ENCODE measurements at places on chromosomes 6 and 20.

DNA sequence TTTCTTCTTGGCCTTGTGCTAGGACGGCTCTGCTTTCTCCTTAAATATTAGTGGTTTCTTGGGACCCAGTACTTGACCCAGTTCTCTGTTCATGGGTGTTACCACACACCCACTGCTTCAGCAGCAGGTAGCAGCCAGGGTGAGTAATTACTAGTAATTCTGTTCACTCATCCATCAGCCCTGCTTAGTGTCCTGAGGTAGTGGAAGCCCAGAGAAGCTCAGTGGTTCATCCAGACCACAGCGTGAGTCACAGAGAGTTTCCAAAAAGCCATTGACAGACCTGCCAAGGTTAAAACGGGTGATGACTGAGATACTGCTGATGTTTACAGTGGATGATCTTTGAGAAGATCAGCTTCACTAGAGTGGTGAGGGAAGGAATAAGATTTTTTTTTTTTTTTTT, 51.7 kb upstream of the HINT3 start:
- DNase-seq: no peak

- DNase-seq: no peak
Measured at GRCh38 chr20:12762725-12763124, 246.0 kb upstream of the SPTLC3 start.

DNA sequence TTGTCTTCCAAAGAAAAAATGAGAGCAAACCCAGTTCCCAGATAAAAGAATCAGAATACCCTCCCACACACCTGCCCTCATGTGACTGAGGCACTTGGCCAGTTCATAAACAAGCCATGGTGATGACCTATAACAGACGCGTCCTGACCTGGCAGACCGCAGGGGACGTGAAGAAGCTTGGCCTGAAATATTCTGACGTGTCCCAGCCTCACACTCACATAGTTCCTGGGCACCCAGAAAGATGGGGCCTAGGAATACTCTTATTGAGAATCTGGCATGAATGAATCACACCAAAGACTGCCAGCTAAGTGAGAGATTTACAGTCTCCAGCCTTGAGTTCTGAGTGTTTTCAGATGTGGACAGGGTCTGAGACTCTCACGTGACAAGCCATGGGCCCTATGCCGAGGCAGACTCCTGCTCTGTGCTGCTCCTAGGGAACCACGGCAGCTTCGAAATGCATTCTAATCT, 17.2 kb upstream of the MAP3K4 start:
- no peak for DNase-seq

GRCh38 chr6:159842035-159842434, 42.0 kb downstream of the PNLDC1 start:
- DNase-seq: no peak

DNA sequence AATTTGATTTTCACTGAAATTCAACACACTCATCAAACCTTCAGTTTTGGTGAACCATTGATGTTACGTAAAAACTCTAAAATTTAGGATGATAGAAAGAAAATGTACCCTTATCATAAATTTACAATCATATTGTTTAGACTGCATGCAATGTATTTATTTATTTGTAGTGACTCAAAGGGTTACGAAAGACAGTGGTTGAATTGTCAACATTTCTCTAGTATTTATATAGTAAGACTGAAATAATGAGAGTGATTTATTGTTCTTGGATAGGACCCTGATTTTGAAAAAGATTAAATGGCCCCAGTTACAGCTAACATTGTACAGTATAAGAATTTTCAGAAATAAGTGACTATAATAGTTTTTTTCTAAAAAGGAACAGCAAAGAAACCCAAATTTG, 591.5 kb downstream of the RFPL4B start:
- no peak for DNase-seq

GRCh38 chr6:154498340-154498934, 12.0 kb downstream of the CNKSR3 start:
- DNase-seq: no peak

DNA sequence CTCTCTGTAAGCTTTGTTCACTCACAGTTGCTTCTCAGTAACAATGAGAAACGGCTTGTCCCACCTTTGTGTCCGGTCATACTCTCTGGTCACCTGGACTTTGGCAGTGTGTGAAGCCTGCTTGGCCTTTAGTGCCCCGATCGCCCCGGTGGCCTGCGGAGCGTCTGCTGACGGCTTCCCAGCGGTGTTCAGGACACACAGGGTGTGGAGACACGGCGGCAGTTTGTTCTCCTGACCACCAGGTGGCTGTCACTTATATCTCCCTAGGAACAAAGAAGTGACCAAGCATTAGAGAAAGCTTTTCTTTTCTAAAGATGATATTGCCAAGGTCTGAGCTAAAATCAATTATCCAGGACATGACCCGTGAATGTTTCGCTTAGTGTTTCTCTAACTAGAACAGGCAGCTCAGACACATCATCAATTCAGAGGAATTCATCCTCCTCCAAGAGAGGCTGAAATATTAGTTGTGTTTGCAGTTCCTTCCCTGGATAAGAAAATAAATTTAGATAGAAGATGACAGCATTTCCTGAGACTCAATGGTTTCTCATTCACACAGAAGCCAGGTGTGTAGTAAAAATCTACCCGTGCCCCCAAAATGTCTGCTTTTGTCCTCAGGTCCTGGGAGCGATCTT, 167.4 kb upstream of the THBS2 start:
- no peak for DNase-seq

- no peak for DNase-seq
Measured at GRCh38 chr6:19391926-19392325, 445.2 kb upstream of the ID4 start.

DNA sequence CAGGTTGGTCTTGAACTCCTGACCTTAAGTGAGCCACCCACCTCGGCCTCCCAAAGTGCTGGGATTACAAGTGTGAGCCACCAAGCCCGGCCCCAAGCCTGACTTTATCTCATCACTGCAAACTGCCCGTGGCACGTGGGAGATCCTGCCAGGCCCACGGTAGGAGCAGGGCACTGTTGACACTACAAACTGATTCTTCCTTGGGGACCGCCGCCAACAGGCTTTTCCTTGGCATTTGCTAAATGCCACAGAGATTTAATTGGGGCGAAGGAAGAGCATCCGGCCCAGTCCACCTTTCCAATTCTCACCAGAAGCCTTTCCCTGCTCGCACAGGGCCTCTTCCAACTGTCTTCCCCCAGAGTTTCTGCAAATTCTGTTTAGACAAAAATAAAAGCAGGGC, 11.0 kb downstream of the ATP9A start:
- DNase-seq: no peak

DNA sequence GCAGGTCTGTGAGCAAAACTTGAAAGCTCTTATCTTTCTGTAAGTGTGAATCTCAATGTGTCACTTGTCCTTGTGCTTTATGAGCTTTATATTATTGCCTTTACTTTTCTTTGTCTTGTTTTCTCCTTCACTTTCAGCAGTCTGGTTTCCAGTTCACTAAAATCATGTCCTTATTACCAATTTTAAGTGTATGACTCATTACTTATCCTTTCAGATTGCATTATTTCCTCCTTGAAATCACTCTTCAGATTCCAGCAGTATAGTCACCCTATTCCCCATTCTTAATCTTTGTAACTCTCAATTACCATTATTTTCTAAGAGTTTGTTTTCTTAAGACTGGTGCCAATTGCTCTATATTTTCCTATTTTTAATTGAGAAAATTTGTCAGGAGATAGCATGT, 117.4 kb upstream of the GRIK2 start:
- no peak for DNase-seq

GRCh38 chr20:41900201-41900691, 282.1 kb upstream of the CHD6 start:
- no peak for DNase-seq

GRCh38 chr6:70531133-70531532, 35.6 kb upstream of the SDHAF4 start:
- DNase-seq: no peak

DNA sequence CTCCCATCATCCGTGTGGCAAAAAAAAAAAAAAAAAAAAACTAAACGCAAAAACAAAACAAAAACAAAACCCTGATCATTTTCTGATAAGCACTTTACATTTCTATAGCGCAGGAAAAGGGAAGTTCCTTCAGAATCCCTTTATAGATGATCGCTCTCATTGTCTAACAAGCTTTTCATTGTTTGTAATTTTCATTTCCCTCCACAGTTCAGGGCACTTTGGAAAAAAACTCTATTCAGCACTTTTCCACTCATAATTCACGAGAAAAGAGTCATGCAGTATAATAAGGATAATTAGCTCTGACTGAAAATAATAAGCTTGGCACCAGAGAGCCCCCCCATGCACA, 89.4 kb upstream of the ATXN1 start:
- DNase-seq: no peak

DNA sequence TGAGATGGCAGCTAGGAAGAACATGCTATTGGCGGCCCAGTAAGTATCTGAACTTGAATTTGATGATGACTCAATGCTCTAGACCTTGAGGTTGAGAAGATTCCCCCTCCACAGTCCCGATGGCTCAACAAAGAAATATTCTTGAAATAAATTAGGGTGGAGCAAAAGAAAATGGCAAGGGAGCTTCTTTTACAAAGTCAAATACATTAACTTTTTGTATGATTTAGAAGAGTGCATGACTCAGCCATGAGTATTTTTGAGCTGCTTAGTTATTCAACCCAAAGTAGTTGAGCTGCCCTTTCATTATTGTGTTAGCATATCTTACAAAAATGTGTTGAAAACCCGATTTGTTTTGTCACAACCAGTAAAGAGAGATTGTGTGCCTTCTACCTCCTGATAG, 7.6 kb downstream of the TFAP2C start:
- DNase-seq: no peak

DNA sequence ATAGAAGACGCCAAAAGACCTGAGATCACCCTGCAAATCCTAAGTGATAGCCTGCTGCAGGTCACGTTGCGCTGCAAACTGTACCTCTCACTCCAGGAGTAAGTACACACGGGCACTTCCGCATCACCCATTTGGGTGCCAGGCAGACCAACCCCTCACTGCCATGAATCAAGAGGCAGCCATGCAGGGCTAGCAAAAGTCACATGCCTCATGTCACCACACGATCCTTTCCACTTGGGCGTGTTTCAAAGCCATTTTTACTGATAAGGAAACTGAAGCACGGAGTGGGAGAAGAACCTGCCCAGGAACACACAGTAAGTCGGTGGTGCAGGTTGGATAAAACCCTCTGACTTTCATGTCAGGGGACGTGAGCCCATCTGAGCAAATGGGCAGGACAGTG, 37.0 kb downstream of the BPIFB1 start:
- no peak for DNase-seq

GRCh38 chr6:15966000-15966520, 162.8 kb upstream of the MYLIP start:
- DNase-seq: no peak

GRCh38 chr6:39772559-39773273, 19.5 kb upstream of the DAAM2 start:
- DNase-seq: no peak

DNA sequence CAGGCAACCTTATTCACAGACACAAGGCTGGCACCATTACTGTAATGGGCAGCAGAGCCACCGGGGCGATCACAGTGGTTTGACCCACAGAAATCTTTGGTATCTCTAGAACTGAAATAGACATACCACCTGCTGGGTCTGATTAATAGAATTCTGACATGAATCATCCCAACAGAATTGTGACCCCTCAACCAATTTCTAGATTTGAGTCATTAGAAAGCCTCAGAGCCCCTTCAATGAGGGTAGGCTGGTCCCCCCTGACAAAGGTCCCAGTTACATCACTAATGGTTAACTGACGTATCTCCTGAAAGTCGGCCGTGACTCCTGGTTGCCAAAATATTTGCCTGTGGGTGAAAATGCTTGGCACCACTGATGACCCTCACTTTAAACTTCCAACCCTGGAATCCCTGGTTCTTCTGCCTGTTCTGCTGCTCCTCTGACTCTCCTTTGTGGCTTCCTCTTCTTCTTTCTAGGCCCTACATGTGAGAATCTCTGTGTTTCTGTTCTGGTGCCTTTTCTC, 124.9 kb upstream of the ARID1B start:
- no peak for DNase-seq

DNA sequence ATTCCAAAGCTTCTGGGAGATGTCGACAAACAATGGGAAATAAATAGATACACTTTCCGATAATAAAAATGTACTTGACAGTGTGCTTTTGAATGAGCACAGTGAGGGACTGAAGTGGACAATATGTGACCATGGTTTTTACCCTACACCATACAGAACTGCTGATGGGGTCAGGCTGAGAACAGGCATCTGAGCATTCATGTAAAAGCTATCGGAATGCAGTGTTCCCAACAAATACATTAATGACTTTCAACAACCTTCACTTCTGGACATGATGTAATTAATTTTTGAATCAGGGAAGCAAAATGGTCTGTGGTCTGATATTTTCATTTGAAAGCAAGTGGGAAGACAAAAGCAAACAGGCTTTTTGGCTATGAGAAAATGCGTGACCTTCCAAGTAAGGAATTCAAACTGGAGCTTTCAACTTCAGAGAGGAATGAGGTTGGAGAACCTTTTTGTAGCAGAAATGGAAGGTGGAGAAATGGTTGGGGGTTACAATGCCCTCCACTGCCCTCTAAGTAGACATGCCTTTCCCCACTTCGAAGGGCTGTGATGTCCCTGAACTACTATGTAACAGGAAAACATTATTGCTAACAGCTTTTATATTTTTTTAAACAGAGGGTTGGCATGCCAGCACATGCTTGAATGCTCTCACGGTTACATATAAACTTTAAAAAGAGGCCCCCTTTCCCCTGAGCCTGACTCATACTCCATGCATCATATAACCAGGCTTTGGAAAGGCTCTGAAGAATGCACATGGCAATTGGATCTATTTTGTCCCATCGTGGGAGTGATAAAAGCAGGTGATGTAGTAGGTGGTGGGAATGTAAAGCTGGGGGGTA, 203.5 kb upstream of the CITED2 start:
- no peak for DNase-seq

- DNase-seq: no peak
Measured at GRCh38 chr20:18545566-18545965, 21.7 kb upstream of the SMIM26 start.

- no peak for DNase-seq
Measured at GRCh38 chr6:96537726-96538125, 16.1 kb downstream of the UFL1 start.

DNA sequence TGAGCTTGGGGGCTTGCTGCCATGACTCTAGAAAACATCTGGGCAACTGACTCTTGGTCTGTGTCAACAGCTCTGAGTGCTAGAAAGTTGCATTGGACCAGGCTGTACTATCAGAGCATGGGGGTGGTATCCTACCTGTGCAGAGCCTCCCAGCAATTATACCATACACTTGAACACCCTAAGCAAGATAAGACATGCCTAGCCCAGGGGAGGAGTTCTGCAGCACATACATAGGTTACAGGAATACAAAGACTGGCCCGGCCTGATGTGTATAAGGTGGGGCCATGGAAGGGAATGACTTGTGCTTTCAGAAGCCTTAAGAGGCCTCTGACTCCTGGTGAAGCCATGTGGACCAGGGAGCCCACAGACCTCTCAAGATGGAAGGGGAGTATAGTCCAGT, 11.4 kb upstream of the MOCS1 start:
- no peak for DNase-seq
